Bronchial smooth muscle cell (primary cell): ENCODE measurements at places on chromosomes 3 and 15. TPM values are rescaled to one million over a fixed set of nuclear protein-coding genes. Genes with fewer than 3 reads are reported as not detected.

The DIPK2A gene
- 49.8 and 118 TPM in 2 replicates for total RNA-seq

The DCUN1D1 gene
- total RNA-seq = 27.9 and 34.4 TPM in 2 replicates

The MRPL46 gene
- total RNA-seq = 10.7 and 11.9 TPM in 2 replicates

The SPATA12 gene
- total RNA-seq = under 0.01 TPM in 1 of 2 replicates, not detected in the other

The PLCL2 gene
- total RNA-seq = 15.0 and 19.5 TPM in 2 replicates

The TRAT1 gene
- total RNA-seq = not detected in 2 replicates

The FHIT gene
- total RNA-seq = 0.77 and 0.95 TPM in 2 replicates

The CYP1A1 gene
- total RNA-seq = 0.09 and 0.32 TPM in 2 replicates

The TRIM59 gene
- 5.8 and 16.1 TPM in 2 replicates for total RNA-seq

The ATP2B2 gene
- not detected in 2 replicates for total RNA-seq

The TM4SF18 gene
- under 0.01 TPM in 1 of 2 replicates, not detected in the other for total RNA-seq

The SOX2 gene
- total RNA-seq = not detected in 2 replicates
